ENCODE measurements at places on chromosomes 4 and X. TPM values are rescaled to one million over a fixed set of nuclear protein-coding genes. Genes with fewer than 3 reads are reported as not detected.

GRCh38 chr4:93761286-93761685 lies 67.3 kb upstream of the ATOH1 start:
- DNase-seq = no peak

DNA sequence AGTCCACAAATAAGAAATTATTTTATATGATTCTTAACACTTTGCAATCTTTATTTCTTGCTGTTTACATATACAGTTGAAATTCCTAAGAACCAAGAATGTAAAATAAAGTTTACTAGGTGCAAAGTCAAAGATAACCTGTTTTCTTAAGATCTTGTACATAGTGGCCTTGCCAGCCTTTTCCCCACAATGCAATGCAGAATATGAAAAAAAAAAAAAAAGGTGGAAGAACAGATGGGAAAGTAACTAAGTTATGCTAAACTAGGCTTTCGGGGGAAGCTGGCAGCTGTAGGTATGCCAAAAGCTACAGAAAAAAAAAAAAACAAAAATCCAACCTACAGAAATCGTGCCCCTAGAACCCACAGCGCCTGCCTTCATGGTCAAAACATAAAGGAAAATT lies 1588.4 kb downstream of the STIM2 start:
- no peak for DNase-seq

DNA sequence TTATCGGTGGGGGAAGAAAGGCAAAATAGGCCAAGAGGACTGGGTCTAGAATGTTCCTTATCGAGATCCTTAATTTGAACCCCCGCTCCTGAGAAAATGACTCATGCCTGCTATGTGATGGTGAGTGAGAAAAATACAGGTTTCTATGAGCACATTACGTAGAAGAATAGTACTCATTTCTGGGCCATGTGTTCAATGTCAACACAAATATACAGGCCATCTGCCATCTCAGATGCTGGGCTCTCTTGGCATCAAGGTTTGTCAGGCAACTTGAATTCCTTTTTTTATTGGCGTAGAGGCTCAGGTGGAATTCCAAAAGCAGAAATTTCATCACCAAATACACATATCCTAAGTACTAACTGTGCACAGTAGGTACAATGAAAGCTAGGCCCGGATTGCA lies 81.4 kb upstream of the TRIM2 start:
- DNase-seq = no peak

- no peak for DNase-seq
Observed at GRCh38 chr4:127881563-127881864, 821 bp downstream of the PLK4 start.

GRCh38 chr4:67048530-67048929 lies 496.8 kb downstream of the CENPC start:
- no peak for DNase-seq

DNA sequence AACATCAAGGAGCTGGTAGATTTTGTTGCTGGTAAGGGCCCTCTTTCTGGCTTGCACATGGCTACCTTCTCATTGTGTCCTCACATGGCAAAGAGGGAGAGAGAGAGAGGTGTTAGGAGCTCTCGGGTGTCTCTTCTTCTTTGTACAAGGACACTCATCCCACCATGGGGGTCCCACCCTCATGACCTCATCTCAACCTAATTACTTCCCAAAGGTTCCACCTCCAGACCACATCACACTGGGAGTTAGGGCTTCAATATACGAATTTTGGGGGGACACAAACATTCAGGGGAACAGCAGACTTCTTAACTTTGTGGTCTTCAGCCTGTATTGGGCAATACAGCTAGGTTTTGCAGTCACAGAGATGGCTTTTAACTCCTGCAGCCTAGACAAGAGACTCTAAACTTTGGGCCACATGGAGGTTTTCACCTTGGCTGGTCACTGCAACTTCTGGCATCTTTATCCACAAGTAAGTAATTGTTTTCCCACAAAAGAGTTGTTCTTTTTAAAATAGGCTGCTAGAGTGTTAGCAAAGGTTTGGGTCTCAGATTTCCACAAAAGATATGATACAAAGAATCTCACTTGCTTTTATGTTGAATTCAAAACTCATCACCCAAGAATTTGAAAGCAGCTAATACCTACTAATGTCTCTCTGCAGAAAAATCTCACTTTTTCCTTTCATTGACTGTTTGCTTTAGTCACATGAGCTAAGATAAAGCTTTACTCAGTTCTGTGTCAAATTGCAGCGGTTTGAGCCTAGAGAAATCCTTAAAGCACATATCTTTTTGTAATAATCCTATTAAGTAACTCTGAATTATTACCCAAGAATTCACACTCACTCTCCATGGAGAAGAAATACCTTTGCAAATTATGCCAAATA lies 39.6 kb upstream of the BBS12 start:
- DNase-seq = no peak

DNA sequence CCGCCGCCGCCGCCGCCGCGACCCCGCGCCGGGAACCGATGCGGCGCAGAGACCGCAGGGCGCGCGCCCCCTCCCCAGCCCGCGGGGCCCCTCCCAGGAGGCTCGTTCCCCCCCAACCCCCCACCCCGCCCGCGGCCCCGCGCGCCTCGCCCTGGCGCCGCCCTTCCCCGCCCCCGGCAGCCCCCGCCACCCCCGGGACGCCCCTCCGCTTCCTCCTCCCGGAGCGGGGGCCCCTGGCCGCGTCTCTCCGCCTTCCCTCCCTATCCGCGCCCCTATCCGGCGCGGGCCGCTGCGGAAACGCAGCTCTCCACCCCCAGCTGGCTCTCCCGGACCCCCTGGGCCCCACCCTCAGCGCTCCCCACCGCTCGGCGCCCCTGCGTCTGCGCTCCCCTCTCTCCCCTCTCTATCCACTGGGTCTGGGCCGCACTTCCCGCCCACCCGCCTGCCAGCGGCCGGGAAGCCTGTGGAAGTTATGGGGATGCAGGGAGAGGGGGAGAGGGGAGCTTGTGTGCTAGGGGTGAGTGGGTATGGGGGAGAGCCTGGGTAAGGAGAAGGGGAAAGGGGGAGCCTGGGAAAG lies at the start of gene TMEM271:
Gene TMEM271 (minus strand): TSS at position 51 of the 577 bp plus-strand sequence. CDS start 233 bp downstream, outside the sequence.
- peak; percentile 48 for DNase-seq

DNA sequence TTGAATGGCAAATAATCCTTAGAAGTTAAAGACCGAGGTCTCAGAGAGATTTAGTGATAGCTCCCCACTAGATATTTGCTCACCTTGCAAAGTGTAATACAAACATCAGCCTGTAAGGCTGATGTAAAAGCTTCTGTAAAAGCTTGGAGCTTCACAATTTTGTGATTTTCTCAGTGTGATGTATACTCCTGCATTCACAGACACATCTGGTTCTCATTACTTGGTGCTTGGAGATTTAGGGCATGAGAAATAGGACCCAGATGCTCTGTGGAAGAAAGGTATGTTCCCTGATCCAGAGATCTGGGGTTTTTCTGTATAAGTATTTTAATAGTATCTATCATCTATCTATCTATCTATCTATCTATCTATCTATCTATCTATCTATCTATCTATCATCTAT lies 1664.3 kb downstream of the C4orf33 start:
- no peak for DNase-seq

DNA sequence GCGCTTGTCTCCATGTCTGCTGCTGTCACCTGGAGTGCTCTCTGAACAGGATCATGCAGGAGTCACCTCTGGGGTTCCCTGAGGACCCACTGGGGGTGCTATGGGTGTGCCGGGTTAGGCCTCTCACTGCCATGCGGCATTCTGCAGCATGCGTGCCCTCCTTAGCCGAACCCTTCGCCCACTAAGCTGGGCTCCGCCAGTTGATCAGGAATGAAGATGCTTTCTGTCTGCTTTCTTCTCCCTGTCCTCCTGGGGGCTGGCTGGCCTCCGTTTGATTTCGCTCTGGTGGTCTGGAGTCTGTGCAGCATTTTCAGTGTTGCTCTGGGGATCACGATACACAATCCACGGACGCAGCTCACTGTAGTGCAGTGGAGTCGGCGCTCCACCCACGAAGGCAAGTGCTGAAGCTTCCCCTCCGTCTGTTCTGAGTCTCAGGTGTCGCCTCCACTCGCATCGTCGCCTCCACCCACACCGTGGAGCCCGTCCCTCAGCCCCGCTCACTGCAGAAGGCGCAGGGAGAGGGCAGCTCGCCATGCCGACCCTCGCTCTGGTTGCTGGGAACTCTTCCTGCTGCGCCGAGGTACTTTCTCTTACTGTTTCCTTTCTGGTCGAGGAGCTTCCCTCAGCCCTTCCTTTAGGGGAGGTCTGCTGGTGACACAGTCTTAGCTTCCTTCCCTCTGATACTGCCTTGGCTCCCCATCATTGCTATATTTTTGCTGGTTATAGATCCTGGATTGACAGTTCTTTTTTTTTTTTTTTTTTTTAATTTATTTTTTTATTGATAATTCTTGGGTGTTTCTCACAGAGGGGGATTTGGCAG lies 29.2 kb downstream of the LETM1 start:
- no peak for DNase-seq

DNA sequence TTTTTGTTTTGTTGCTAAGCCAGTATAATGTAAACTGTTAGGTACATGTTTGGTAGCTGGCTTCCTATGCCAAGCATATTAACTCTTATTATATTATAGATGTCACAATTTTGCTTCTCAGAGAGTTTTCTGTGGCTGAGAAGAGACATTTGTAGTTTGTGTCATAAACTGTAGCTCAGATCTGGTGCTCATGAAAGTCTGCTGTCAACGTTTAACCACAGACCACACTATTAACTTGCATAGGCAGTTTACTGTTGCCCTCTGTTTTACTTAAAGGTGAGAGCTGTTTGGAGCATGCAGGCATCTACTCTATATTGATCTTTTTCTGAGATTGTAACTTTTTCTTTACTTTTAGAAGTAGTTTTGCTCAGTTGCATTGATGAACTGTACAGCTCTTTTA lies 166.8 kb downstream of the TLL1 start:
- no peak for DNase-seq

DNA sequence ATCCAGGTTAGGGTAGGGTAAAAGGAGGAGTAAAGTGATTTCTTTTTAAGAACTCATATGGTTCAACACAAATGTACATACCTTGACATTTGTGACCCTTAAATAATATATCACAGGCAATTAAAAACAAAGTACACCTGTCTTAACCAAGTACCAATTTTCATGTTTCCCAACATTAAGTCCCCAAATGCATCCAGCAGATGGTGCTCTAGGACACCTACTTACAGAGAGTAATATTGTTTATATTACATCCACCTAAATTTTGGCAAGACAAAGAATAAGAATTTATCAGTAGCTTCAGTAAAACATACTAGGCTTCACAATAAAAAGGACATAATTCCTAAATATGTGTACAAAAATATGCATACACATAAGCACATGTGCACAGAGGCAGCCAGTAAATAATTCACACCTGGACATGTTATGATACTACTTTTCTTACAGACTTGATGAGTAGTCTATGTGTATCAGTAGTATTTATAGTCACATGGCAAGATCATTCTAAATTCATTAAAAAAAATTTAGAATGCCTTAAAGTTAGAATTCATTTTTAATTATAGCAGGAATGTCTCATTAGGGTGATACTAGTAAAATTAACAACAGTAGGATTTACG lies 219.7 kb downstream of the DCLK2 start:
- DNase-seq = no peak

DNA sequence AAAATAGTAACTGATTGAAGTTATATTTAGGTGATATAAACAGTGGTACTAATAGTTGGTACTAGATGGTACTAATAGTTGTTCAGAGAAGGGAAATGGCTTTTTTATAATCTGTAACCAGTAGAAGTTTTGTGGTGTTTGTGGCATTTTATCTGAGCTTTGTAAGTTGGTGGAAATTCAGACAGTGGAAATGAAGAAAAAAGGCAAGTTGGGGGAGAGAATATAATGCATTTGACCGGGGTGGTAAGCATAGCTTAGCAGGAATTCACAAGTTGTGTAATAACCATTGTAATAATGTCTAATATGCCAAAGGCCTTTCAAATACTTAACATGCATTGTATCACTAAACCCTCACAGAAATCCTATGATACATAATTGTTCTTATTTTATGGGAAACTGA lies 36.3 kb downstream of the DTHD1 start:
- DNase-seq = no peak

DNA sequence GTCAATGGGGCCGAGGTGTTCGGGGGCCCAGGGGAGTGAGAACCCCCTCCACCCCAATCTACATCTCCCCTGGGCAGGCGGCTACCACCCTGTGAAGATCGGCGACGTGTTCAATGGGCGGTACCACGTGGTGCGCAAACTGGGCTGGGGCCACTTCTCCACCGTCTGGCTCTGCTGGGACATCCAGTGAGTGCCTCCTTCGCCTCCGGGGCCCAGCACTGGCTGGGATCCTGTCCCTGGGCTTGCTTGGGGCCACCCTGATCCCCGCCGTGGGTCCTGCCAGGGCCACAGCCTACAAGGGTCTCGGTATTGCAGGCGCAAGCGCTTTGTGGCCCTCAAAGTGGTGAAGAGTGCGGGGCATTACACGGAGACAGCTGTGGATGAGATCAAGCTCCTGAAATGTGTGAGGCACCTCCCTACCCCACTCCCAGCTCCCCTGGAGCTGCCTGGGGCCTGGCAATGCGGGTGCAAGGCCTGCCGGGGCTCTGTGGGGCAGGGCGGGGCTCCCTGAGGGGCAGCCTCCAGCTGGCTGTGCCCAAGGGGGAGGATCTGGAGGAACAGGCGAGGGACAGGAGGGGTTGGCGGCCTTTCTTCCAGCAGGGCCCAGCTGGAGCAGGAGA lies 697 bp downstream of the SRPK3 start:
- no peak for DNase-seq

DNA sequence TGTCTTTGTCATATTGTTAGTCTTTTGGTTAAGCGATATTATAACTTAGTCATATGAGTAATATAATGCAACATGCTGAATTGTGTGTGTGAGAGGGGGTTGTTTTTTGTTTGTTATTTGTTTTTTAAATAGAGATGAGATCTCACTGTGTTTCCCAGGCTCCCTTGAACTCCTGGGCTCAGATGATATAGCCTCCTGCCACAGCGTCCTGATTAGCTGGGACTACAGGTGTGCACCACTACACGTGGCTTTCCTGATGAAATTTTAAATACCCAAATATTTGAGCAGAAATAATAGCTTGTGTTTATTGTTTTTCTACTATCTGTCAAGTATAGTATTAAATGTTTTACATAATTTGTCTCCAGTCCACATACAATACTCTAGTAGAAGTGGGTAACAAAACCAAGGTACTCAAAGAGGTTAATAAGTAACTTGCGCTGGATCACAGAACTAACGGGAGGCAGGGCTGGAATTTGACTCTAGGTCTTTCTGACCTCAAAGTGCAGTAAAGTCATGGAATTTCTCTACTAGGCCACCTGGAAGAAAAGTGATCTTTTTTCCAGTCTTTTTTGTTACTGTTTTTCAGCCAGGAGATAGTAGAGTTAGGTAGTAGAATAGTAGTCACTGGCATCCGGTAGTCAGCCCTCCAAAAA lies 47.8 kb downstream of the CLCN3 start:
- no peak for DNase-seq

DNA sequence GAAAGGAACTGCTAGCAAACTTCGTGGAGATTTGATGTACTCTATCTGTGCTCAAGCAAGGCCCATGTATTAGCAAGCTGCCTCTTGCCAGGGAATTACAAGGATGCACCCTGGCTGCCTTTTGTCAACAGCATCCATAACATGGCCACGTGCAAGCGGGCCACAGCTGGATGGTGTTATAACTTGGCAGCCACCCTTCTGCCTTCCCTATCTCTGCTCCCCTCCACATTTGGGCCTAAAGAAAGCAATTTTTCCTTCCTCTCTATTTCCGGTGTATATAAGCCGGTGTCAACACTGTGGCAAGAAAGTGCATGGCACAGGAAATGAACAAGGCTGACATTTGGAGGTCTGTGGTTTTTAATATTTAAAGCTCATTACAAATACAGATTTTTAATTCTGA lies 94.8 kb downstream of the CLNK start:
- DNase-seq = no peak

Gene SHISA3
- not detected for total RNA-seq

Gene RAP2C
- 37.3 TPM for total RNA-seq

Gene NR0B1
- total RNA-seq = not detected

Gene FGF13
- total RNA-seq = 5.5 TPM

All from spleen (tissue), 13 donors.